Left forelimb (tissue), 1 donor: ENCODE measurements at places on chromosomes 5 and 9.

DNA sequence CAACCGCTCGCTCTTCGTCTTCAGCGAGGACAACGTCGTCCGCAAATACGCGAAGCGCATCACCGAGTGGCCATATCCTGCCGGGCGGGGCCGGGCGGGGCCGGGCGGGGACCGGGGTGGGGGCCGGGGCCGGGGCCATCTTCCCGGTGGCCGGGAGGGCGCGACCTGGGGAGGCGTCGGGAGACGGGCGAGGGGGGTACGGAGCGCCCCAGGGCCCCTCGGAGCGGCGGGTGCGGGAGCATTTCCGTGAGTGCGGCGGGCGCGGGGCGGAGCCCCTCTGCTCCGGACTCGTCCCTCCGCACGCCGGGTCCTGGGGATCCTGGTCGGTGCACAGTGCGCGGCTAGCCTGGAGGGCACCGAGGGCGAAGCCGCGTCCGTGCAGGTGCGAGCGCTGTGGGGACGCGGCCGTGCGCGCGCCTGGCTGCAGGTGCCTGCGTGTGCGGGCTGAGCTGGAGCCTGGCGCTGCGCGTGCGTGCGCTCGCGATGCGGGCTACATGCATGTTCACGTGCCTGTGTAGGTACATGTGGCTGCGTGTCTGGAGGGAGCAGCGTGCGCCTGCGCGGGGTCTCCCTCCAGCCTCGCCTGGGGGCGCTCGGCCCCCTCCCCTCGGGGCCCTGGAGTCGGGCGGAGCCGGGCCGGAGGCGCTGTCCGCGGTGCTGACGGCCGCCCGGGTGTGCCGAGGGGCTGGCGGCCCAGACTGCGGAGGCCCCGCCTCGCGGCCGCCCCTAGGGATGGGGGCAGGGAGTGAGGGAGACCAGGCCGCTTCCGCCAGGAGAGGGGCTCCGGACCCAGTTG lies 762 bp downstream of the CACNA1B start:
- no peak for DNase-seq

- no peak for DNase-seq
These were observed 82.8 kb downstream of the APTX start for GRCh38 chr9:32918628-32919027.

DNA sequence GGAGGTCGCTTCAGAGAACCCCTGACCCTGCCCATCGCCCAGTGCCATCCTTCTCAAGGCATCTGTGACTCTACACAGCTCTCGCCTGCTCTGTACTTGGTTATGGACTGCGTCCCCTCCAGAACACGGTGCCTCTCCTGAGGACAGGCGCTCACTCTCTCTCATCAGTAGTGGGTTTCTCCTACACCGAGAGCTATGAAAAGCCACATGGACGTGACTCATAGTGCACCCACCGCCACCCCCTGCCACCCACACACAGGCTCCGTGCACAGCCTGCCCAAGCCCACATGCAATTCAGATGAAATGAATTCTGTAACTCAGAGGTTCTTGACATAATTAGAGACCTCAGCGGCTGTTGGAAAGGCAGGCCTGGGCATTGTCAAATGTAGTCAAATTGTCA lies 13.9 kb downstream of the GTF3C5 start:
- no peak for DNase-seq

GRCh38 chr9:81789721-81790120 lies 100.4 kb upstream of the TLE1 start:
- no peak for DNase-seq

- no peak for DNase-seq
These were observed 25.0 kb downstream of the WDR36 start for GRCh38 chr5:111117136-111117535.

DNA sequence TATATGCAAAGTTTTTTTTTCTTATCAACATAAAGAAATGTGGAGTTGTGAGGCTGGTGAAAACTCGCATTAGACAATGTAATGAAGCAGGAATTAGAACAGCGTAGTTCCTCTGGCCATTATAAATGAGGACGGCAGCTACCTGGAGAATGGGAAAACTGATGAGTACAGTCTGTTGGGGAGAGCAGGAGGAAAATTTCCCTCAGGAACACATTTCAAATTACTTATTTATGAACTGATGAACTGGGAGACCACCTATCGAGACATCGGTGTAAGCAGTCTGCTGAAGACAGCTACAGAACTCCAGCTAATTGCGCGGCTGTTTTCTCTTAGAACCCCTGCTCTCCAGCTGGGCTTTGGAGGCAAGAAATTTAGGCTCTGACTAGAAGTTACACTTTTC lies 343.9 kb upstream of the CLINT1 start:
- DNase-seq: no peak

- no peak for DNase-seq
These were observed 121.6 kb downstream of the WNK2 start for GRCh38 chr9:93305497-93306020.

- no peak for DNase-seq
These were observed 380.4 kb downstream of the PTPRD start for GRCh38 chr9:10232352-10232930.

GRCh38 chr5:115624994-115625393 lies 842 bp downstream of the TMED7 start:
- no peak for DNase-seq

- DNase-seq: no peak
These were observed 3.5 kb upstream of the GBGT1 start for GRCh38 chr9:133167096-133167730.

- DNase-seq: no peak
These were observed 384.7 kb downstream of the BNC2 start for GRCh38 chr9:16485575-16486321.

- no peak for DNase-seq
These were observed 40.2 kb downstream of the STARD4 start for GRCh38 chr5:111472096-111472495.

DNA sequence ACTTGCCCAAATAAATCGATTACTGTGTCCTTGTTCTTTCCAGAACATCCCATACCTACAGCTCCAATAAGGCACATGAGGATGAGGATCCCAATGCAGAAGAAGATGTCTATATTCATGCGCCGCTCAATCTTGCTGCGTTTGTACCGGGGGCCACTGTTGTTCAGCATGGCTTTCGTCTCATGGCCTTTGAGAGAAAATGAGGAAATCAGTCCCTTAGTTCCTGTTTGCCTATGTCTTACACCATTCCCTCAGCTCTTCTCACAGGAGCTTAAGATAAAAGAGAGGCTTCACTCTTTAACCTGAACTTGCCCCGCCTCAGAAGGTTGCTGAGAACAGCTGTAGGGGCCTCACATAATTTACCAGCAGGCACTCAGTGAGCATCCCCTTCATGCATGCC lies 211.6 kb downstream of the ATP10B start:
- no peak for DNase-seq

DNA sequence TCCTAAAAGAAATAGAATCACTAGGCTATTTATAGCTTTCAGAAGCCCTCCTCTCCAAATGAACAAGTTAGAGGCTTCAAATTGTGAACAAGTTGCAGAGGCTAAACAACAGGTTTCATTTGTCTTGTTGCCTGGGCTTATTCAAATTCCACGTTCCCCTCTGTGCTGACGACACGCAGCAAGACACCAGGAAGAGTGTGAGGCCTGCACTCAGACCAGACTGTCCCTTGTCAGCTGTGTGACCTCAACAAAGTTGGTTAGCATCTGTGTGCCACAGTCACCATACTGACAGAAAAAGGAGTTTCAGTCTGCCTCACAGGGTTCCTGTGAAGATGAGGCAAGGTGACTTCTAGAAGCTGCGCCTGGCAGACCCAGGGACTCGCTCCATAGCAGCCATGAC lies 22.1 kb upstream of the GABBR2 start:
- DNase-seq: no peak

DNA sequence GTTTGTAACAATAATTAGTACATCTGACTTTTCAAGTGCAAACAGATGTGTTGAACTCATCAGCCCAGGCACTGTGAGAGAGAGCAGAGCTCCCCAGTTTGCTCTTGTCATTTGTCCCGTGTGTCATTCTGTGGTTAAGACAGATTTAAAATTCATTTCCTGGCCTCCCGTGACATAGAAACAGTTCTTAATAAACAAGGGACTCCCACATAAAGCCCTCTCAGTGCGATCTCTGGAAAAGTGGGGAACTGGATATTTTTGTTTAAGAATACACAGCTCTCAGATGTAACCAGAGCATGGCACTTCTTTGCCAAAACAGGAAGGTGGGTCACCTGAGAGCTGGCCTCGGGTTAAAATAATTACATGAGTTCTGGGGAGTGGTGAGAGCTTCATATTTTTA lies 58.6 kb downstream of the PRKACG start:
- no peak for DNase-seq

DNA sequence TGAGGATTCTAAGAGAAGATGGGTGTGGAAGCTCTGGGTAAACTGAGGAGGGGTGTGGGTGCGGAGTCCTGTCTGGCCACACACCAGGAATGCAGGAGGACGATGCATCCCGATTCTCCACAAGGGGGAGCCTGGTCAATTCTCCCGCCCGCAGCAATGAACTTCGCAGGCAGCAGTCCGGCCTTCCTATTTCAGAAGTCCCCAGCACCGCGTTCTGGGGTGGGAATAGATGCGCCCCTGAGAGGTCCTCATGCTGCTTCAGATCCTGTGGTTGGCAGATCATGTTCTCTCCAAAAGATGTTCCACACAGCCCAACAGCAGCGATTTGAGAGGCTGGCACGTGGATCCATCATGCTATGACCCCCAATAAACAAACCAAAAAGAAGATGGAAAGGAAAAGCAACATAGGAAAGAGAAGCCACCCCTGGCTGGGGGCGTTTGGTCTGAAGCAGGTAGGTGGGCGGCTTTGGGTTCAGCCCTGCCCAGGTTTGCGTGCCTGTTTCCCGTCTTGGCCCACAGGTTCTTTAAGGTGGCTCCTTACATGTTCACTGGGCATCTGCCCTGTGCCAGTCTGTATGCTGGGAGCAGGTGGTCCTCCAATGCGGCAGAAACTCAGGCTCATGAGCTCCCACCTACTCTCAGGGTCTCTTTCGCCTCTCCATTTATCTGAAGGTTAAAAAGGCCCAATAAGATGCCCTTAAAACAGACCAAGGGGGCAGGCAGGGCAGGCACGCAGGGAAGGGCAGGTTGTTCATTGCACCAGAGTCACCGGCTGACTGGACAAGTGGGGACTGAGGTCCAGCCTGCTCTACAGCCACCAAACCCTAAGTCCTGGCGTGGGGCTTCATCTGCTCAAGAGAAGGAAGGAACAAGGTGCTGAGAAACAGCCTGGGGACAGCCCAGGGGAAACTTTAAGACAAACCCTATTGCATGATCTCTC lies 171.6 kb downstream of the PAX5 start:
- DNase-seq: no peak

DNA sequence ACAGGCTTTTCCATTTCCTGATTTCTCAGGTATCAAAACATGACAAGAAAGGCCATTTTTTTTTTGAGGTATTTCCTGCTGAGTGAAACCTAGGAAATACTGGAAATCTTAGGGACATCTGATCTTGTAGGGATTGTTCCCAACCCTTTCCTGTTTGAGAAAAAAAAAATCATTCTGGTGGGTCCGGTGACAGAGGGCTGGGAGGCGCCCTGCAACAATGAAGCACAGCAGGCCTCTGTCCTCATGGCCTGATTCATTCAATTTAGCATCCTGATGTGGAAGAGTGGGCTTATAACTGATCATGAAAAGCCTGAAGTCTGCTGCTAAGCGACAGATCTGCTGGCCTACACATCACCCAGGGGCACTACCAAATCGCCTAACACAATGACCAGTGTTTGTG lies 3.0 kb upstream of the C9orf153 start:
- no peak for DNase-seq

GRCh38 chr9:29214690-29215253 lies 1641.5 kb upstream of the C9orf72 start:
- peak; percentile 66 for DNase-seq

DNA sequence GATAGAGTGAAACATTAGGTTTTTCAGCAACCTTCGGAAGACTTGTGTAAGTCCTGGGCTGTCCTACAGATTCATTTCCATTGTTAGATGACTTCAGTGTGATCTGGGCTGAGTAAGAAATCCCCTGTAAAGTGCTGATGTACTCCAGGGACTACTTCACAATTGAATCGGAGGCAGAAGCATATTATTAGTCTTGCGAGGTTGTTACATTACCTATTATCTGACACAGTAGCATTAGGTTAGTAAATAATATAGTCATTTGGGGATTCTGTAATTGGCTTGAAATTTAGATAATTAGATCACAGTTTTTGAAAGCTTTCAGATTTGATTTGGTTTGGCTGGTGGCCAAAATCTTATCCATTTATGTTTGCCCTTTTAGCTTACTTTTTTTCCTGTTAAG lies 62.4 kb downstream of the DMRT1 start:
- no peak for DNase-seq

GRCh38 chr5:74660873-74661272 lies 20.3 kb upstream of the ENC1 start:
- no peak for DNase-seq

GRCh38 chr5:178209334-178210072 lies 5.2 kb downstream of the HNRNPAB start:
- DNase-seq: peak; percentile 47

GRCh38 chr5:6452622-6453504 lies 4.2 kb downstream of the UBE2QL1 start:
- DNase-seq: no peak

DNA sequence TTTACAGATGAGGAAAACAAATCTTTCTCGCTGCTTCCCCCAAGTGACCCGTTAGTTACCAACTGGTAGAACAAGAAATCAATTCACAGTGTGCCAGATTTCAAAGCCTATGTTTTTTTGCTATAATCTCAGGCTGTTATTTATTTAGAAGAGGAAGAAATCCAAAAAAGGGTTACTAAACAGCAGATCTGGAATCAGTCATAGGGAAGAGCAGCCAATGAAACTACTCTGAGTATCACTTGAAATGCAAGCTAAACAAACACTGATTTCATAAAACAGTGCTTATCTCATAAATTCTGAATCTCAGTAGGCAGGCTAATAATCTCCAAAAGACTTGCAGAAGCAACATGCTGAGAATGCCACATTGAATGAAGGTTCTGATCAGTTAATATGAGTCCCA lies 829.5 kb upstream of the ACO1 start:
- no peak for DNase-seq

DNA sequence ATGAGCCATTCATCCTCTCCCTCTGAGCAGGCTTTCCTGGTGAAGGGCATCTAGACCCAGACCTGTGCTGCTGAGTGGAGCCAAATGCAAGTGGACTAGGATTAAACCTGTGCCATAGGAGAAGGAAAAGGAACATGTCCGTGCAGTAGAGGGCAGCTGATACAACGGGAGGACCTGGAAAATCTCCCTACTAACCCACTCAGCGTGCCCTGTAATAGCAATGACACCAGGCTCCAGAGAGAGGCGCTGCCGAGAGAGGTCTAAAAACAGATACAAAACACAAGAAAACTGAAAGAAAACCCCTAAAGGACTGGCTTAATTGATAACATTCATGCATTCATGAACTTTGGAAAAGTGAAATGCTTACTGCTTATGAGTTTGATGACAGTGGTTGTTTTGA lies 60.8 kb downstream of the PFDN1 start:
- DNase-seq: no peak
